ENCODE measurements at places on chromosomes 3 and 15.
A peak's percentile ranks its signal among the peaks of the same experiment; 100 is the strongest.

- DNase-seq, result no peak
These were observed 13.2 kb downstream of the TSC22D2 start for GRCh38 chr3:150421256-150421655.

GRCh38 chr15:49908236-49908932 lies 210.6 kb downstream of the ATP8B4 start:
- no peak for DNase-seq

GRCh38 chr3:132785292-132785691 lies 63.1 kb upstream of the NPHP3 start:
- DNase-seq, result no peak

GRCh38 chr15:97189162-97189780 lies 771.2 kb upstream of the ARRDC4 start:
- no peak for DNase-seq

GRCh38 chr3:141594357-141594756 lies 107.5 kb downstream of the RASA2 start:
- DNase-seq, result no peak

GRCh38 chr15:71093054-71094024 lies 21.9 kb upstream of the THSD4 start:
- DNase-seq, result no peak

DNA sequence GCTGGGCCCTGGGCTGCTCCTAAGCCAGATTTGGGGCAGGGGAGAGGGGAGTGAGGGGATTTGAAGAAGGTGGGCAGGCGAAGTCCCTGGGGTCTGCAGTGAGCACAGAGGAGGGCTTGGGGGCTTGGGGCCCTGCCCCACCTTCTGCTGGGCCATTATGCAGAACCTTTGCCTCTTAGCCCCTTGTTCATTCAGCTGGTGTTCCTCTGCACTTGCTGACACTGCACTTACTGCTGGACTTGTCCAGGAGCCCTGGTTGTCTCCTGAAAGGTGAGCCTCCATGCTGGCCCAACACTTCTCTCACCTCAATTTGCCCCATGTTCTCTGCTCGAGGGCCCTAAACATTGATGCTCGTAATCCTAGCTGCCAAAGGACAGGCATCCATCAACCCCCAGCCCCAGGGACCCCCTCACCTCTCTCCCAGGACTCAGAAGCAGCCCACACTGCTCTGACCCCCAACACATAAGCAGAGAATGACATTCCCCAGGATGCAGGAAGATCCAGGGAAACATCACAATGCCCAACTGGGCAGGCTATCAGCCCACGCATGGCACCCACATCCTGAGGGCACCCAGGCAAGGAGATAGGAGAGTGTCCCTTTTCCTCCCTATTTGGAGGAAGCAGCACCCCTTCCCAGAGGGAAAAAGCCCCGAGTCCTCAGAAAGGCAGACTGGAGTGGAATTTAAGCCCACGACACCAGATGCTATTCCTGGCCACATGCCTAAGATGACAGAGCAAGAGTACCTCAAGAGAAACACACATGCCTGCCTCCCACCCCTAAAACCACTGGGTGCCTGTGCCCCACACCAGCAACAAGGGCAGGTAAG lies 76.8 kb downstream of the ADCY5 start:
- DNase-seq, result peak; percentile 6

DNA sequence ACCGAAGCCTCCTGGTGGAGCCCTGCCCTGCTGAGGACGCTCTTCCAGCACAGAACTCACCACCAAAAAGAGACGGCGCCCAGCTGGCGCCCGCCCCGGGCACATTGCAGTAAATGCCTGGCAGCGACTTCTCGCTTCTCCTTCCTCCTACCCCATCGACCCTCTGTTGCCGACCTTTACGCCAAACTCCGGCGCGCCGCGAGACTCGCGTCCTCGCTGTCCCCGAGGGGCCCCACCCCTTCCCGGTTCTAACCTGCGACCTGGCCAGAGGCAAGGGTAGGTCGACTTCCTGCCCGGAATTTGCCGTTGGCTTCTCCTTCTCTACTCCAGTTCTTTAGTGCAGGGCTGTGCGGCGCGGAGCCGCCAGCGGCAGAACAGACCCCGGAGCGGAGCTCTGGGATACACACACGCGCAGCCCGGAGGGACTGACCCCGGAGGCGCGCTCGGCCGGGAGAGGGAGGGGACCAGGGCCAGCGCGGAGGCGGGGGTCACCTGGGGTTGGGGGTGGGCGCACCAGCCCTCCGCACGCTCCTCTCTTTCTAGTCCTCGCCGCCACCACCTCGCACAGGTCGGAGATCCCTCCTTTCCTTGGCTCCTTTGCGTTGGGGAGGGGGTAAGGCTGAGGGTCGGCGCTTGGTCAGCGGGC lies 226.6 kb upstream of the AZI2 start:
- DNase-seq, result peak; percentile 65

GRCh38 chr3:194141415-194142155 lies 5.6 kb downstream of the HES1 start:
- peak; percentile 95 for DNase-seq

GRCh38 chr3:111362381-111363009 lies 179.5 kb upstream of the CD96 start:
- no peak for DNase-seq

- no peak for DNase-seq
These were observed 142.0 kb upstream of the SLC2A2 start for GRCh38 chr3:171168551-171168950.

- DNase-seq, result no peak
These were observed 185.1 kb upstream of the AGTR1 start for GRCh38 chr3:148512648-148513047.

DNA sequence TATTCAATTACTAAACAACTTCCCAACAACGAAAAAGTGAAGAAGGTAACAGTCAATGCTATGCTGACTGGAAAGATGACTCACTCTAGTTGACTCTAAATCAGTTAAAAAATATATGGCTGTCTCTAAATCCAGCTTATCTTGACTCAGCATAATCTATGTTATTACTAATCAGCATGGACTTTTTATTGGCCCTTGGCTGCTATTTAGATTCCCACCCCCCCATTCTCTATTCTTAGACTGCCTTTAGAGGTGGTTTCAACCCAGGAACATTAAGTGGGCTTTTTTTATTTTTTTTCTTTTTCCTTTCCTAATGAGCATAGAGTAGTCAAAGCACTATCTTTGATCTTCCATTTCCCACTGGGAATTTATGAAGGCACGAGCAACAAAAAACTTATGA lies 1.9 kb downstream of the PCOLCE2 start:
- no peak for DNase-seq

DNA sequence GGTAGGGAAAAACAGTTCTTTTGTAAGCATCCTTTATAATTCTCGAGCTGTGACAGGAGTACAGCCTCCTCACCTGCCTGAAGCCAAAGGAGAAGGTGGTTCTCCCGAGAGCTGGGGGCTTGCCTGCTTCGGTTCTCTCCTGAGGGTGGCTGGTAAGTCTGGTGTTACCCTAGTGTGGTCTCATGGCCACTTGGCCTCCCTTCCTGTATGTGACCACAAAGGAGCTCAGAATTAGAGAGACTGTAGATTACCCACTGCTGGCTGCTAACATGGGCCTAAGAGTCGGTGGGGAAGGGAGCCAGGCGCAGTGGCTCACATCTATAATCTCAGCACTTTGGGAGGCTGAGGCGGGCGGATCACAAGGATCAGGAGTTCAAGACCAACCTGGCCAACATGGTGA lies 12.6 kb downstream of the PDHB start:
- DNase-seq, result no peak
